ENCODE measurements at places on chromosomes 5 and 9.

- DNase-seq, result no peak
Measured at GRCh38 chr5:143653766-143654282, 158.1 kb upstream of the HMHB1 start.

- no peak for DNase-seq
Measured at GRCh38 chr5:61734001-61734400, 401.9 kb downstream of the ZSWIM6 start.

GRCh38 chr9:133991964-133992779 lies at the start of gene VAV2:
VAV2 (minus strand) TSS chr9:133992324; CDS start chr9:133992278, 46 bp downstream.
- peak; percentile 67 for DNase-seq

- peak; percentile 29 for DNase-seq
Measured at GRCh38 chr5:83000428-83000827, 76.8 kb downstream of the TMEM167A start.

- peak; percentile 96 for DNase-seq
Measured at GRCh38 chr5:179821298-179822058, 773 bp downstream of the SQSTM1 start.

- no peak for DNase-seq
Measured at GRCh38 chr9:133057553-133057952, 4.2 kb upstream of the CEL start.

DNA sequence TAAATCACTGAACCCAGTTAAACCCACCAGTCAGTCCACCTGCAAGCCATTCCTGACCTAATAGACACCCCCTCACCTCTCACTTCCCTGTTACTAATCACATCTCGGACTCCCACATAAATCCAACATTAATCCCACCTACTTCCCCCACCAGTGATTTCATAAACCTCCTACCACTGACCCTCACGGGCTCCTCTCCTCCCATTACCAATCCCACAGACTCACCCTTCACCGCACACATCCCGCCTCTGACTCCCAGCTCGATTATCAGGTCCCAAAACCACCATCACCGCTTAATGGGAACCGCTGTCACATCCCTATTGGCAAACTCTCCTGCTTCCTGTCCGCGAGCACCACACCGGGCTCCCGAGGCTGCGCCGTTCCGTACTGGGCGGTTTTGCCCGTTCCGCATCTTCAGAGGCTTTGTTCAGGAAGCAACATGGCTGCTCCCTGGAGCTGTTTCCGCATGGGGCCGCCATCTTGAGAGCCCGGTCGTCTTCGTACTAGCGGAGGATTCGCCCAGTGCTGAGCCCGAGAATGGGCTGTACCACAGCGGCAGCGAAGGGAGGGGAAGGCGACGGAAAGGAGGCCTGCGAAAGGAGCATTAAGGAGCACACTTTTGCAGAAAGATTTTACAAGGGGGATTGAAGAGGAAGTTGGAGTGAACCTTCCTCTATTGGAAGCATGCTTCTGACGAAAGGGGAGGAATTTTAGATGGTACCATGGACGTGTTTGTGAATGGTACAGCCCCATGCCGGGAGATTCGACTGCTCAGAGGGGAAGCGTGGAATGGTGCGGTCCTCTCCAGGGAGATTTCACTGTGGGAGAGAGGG lies at the start of gene ZNF300:
TSS of gene ZNF300 (minus strand) at position 502 of the 833 bp plus-strand sequence. CDS start 1,825 bp downstream, outside the sequence.
- peak; percentile 95 for DNase-seq

- DNase-seq, result no peak
Measured at GRCh38 chr9:117722108-117722761, 18.0 kb downstream of the TLR4 start.

DNA sequence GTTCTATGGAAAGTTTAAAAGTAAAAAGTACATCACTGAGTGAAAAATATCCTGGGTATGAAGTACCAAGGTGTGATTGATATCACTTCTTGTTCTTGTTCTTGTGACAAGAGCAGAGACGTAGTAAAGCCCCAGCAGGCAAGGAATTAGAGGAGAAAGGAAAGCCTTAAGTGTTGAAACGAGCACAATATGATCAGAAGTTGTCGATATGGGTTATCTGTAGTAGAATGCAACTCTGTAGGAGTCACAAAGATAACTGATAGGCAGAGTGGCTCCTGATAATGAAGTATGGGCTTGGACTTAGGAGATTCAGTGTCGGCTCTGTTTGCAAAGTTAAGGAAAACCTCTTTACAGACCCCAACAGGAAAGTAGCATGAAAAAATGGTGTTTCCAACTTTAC lies 1179.1 kb downstream of the DTWD2 start:
- DNase-seq, result no peak

DNA sequence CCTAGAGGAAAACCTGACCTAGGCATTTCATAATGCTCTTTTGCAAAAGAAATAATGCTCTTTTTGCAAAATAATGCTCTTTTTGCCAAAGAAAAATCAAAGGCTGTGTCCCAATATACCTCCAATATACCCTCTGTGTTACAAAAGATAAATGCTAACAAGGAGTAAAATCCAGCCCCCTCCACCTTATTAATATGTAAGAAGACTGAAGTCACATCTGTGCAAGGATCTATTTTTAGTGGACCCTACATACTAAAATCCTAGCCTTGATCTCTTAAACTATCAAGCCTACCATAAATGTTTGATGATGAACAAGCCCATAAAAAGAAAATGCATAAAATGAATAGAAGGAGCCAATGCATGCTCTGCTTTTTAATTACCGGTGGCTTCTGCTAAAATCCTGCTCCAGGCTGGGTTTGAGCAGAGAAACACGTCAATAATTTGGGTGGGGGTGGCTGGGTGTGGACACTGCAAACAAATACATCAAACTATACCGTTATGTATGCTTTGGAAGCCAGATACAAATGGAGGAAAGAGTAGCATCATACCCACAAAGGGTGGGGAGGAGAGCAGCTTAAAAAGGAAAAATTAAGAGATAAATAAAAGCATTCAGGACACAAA lies 131.6 kb downstream of the SEMA6A start:
- no peak for DNase-seq

DNA sequence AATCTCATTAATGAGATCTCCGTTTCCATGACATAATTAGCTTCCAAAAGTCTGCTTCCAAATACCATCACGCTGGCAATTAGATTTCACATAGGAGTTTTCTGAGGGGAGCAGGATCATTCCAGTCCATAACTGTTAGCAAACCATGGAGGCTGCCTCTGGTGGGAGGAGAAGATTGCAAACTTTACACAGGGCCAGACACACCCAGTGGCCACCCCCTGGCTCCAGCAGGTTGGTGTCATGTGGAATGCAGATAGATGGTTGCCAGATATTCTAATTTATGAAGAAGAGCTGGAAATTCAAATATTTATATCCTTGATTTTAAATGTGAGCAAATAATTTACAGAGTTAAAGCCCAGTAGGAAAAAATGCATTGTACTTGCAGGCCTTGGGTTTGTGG lies 164.2 kb downstream of the ICE1 start:
- no peak for DNase-seq

- DNase-seq, result no peak
Measured at GRCh38 chr5:172607213-172607793, 33.8 kb upstream of the NEURL1B start.

- DNase-seq, result peak; percentile 56
Measured at GRCh38 chr9:84781458-84781857, 111.9 kb downstream of the NTRK2 start.

- no peak for DNase-seq
Measured at GRCh38 chr5:119631660-119632059, 2.3 kb downstream of the FAM170A start.

DNA sequence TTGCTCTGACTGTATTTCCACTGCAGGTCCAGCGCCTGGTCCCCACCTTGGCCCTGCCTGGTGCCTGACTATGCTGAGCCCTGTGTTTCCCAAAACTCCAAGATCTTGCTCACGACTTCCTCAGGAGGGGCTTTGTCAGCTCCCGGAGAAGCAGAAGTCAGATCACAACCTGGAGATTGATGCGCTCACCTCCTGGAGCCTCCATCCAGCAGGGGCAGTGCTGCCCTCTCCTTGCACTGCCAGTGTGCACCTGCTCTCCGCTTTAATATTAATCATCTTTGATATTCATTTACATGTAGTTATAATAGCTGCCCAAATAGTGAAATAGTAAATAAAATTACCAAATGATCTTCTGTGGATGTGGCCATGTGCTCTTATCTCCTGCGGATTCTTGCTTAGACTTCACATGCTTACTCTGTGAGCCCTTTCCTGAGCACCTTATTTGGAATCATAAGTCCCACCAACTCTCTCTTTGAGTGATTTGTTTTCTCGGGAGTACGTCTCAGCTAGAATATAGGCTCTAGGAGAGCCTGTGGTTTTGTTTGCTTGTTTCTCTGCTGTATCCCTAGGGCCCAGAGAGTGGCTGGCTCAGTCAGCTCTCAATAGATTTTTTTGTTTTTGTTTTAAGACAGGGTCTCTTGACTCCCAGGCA lies 17.4 kb downstream of the MAML1 start:
- no peak for DNase-seq

DNA sequence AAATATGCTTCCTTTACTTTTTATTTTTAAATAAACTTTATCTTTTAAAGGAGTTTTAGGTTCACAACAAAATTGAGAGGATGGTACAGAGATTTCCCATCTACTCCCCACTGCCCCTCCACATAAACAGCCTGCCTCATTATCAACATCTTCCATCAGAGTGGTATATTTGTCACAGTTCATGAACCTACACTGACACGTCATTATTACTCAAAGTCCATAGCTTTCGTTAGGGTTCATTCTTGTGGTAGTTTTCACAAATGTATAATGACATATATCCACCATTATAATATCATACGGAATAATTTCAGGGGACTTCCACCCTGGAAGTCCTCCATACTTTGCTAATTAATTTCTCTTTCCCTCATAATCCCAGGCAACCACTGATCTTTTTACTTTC lies 204.9 kb downstream of the SMARCA2 start:
- DNase-seq, result no peak

GRCh38 chr9:75709698-75710097 lies 180.8 kb upstream of the PCSK5 start:
- no peak for DNase-seq

GRCh38 chr9:93522736-93523135 lies 53.6 kb upstream of the PHF2 start:
- DNase-seq, result no peak

- peak; percentile 61 for DNase-seq
Measured at GRCh38 chr9:36040271-36040925, 3.7 kb downstream of the RECK start.
